ENCODE measurements at places on chromosomes 13 and 19.

GRCh38 chr13:113586661-113587479 lies 2.3 kb downstream of the TFDP1 start:
- DNase-seq: no peak

GRCh38 chr13:46172531-46172991 lies 9.4 kb downstream of the LCP1 start:
- DNase-seq: no peak

- DNase-seq: no peak
These were observed 24.6 kb downstream of the MPHOSPH8 start for GRCh38 chr13:19657872-19658591.

- no peak for DNase-seq
These were observed 57.2 kb downstream of the NHLRC3 start for GRCh38 chr13:39095500-39095899.

- DNase-seq: peak; percentile 26
These were observed 90.0 kb downstream of the WDFY2 start for GRCh38 chr13:51674276-51674675.

DNA sequence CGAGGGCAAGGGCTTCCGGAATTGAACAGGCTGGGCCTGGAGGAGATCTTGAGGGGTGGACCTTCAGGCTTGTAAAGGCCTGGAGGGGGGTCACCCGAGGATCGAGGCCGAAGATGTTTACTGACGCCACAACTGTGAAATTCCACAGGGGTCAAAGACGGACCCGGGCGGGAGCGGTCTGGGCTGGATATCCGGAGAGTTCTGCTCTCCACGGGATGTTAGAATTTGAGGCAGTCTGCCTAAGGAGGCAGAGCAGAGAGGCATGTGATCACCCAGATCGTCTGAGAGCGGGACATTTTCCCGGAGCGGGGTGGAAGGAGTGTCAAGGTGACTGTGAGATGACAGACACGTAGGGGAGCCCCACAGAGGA lies 13.2 kb downstream of the KLHL26 start:
- no peak for DNase-seq

GRCh38 chr19:18915639-18916038 lies 3.5 kb downstream of the COPE start:
- DNase-seq: no peak

DNA sequence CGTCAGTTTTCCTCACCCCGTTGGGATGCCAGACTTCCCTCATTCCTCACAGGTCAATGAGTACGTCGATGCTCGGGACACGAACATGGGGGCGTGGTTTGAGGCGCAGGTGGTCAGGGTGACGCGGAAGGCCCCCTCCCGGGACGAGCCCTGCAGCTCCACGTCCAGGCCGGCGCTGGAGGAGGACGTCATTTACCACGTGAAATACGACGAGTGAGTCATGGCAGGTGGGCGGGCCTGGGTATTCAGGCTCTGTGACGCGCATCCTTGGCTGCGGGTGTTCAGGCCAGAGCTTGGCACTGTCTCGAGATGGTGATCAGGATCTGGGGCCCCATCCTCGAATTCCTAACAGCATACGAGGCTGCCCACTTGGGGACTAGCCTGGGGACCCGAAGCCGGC lies 21.4 kb downstream of the UHRF1 start:
- DNase-seq: no peak

- no peak for DNase-seq
These were observed 371.3 kb downstream of the IRS2 start for GRCh38 chr13:109415057-109415456.

DNA sequence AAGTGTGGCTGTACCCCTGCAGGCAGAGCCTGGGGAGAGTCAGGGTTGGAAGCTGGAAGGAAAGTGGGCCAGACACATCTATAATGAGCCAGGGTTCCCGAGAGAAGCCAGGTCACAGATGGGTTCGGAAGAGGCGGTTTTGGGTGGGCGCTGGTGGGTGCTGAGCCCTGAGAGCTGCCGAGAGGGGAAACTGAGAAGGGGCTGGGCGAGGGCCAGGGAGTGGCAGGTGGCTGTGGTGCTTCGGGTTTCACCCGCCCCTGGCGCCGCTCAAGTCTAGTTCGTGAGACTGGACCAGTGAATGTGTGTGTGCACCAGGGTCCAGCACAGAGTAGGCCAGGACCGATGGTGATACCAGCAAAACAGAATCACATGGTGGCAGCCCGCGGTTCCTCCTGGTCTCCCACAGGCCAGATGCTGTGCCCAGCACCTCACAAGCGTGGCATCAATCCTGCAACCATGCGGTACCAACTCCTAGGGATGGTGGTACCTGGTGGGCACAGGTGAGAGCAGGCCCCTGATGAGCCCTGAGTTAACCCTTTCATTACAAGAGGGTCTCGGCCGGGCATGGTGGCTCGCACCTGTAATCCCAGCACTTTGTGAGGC lies 1.8 kb upstream of the LRRC4B start:
- DNase-seq: no peak

- no peak for DNase-seq
These were observed 543.3 kb downstream of the FGF9 start for GRCh38 chr13:22214184-22214583.

DNA sequence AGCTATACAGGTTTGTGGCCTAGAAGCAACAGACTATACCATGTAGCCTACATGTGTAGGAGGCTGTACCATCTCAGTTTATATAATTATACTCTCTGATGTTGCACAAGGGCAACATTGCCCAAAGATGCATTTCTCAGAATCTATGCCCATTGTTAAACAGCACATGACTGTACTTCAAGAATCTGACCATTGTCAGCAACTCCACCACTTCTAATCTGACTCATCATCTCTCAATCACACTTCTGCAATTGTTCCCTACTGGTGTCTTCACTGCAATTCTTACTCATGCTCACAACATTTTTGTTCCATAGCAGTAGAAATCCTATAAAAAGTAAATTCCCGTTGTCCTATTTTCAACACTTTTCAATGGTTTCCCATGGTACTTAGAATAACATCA lies 63.9 kb upstream of the ATXN8OS start:
- no peak for DNase-seq

DNA sequence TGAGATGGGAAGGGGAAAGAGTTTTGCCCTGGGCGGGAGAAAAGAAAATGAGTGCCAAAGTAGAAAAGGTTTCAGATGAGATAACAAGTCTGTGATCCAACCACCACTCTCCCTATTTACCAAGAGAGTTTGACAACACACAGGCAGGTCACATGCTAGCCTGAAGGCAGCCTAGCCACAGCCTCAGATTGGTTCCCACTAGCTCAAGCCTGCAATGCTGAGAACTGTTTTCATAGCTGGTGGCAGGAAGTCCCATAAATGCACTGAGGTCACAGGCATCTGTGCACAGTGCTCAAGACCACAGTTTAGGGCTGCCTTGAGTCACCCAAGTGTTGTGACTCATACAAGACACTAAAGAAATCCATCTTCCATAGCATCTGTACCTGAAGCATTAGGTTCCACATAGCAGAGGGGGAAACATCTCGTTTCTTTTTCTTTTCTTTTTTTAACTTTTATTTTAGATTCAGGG lies 18.5 kb upstream of the POP4 start:
- DNase-seq: no peak

DNA sequence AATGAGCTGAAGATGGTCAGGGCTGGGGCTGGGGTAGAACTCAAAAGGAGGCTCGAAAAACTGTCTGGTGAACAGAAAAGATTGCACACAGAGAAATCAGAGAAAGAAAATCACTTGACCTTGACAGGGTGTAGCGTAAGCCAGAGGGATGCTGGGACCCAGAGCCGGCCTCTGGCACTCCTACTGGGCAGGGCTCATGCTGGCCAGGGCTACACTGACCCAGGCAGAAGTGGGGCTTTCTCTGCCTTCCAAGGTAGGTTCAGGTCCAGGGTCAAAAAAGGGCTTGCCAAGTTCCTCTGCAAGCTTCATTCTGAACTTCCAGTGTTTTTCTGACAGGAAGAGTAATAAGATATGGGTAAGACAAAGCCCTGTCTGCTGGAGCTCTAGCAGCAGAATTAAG lies 56.2 kb downstream of the LATS2 start:
- DNase-seq: no peak

All from NCI-H1048 (cell line).